ENCODE measurements at places on chromosomes 11 and 22.

GRCh38 chr11:102389253-102389652, 42.2 kb downstream of the BIRC2 start:
- no peak for DNase-seq

DNA sequence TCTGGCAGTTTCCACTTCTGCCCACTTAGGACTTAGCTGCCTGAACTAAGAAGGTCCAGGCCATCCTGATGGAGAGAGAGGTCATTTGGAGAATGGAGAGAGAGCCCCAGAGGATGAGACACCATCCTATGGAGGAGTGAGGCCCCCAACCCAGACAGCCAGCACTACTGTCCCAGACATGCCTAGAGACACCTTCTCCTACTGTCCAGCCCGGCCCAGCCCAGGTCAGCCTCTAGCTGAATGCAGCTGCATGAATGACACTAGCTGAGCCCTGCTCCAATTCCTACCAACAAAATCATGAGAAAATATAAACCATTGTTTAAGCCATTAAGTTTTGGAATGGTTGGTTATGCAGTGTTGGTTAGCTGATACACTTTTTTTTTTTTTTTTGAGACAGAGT, 47.4 kb downstream of the APOL3 start:
- DNase-seq: no peak

GRCh38 chr22:40309631-40310030, 36.7 kb upstream of the ADSL start:
- no peak for DNase-seq

DNA sequence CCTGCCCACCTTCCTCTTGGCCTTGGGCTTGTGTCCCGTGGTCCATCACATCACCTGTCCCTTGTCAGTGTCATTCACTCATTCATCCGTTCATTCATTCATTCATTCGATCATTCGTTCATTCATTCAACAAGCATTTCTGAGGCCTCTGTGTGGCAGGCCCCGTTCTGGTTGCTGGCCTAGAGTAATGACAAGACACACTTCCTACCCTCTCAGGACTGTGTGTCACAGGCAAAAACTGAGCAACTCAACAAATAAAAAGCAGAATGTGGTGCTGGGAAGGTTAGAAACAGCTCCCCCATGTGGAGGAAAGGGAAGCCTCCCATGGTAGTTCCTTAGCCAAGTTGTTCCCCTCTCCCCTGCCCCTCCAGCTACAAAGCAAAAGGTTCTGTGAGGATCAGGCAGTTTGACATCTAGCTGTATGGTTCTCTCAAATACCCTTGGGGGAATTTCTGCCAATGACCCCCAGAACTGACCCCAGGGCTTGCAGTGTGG, 1.6 kb upstream of the OMP start:
- DNase-seq: no peak

GRCh38 chr11:128645968-128646367, 47.9 kb upstream of the FLI1 start:
- DNase-seq: no peak

GRCh38 chr11:134032043-134032442, 36.8 kb upstream of the JAM3 start:
- no peak for DNase-seq

DNA sequence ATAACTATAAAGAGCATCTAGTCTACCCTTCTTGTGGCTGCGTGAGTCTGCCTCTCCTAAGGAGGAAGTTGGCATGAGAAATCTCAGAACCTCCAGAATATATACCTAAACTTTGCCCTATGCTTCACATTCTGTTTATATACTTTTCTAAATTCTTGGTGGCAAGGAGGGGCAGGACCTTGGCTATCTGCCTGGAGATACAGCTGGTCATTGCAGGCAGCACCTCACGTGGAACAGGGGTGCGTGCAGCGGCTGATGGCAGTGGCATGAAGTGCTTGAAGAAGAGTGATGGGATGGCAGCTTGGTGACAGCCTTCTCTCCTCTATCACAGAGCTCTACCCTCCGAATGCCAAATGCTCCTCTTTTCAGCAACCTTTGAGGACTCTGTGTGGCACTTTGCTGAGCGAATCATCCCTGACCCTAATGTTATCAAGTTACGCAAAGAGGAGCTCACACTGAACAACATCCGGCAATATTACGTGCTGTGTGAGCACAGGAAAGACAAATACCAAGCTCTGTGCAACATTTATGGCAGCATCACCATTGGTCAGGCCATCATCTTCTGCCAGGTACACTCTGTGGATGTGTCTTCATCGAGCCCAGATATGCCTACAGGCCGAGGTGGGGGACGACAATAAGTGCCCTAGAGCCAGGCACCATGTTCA, 12.5 kb downstream of the DDX25 start:
- no peak for DNase-seq

- no peak for DNase-seq
Observed at GRCh38 chr11:117830674-117831351, 6.3 kb upstream of the FXYD2 start.

DNA sequence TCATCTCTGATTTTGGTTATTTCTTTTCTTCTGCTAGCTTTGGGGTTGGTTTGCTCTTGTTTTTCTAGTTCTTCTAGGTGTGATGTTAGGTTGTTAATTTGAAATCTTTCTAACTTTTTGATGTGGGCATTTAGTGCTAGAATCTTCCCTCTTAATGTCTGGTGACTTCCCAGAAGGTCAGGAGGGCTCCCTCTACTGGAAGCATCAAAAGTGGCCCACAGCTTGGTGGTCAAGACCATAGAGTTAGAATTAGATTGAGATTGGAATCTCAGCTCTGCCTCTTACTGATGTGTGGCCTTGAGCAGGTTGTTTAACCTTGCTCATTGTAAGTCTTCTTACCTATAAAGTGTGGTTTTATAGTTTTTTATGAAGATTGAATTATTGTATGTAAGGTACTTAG, 99.3 kb downstream of the FDX1 start:
- DNase-seq: no peak

GRCh38 chr11:38296211-38296776, 1698.3 kb upstream of the RAG2 start:
- no peak for DNase-seq

GRCh38 chr11:96338910-96339705, 3.9 kb downstream of the MAML2 start:
- no peak for DNase-seq

- no peak for DNase-seq
Observed at GRCh38 chr11:108319541-108320145, 96.8 kb downstream of the ATM start.

- DNase-seq: no peak
Observed at GRCh38 chr11:60912223-60912850, 1.6 kb upstream of the TMEM109 start.

GRCh38 chr22:48047722-48048500, 1285.5 kb downstream of the TBC1D22A start:
- no peak for DNase-seq
